HCT116 (cell line): ENCODE measurements at places on chromosomes 16 and 17.

- no peak for DNase-seq
Measured at GRCh38 chr16:86911437-86911958, 333.1 kb downstream of the FOXL1 start.

- no peak for DNase-seq
Measured at GRCh38 chr16:16004314-16004749, 54.9 kb downstream of the ABCC1 start.

GRCh38 chr16:28126684-28127620 lies 63.4 kb upstream of the GSG1L start:
- no peak for DNase-seq

DNA sequence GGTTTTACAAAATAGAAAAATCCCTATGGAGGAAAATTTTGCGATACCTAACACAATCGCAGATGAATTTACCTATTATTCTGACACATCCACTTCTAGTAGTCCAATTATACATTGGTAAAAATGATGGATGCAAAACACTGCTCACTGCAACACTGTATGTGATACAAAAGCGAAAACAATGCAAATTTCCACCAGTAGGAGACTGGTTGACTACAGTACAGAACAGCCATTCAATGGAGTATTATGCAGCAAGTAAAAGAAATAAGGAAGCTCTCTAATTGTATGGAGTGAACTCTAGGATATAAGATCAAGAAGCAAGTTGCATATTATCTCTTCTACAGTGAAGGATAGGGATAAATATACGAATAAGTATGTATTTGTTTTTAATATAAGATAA lies 48.5 kb downstream of the SETD6 start:
- DNase-seq = no peak

- DNase-seq = peak; percentile 88
Measured at GRCh38 chr17:50949989-50950877, 84.1 kb upstream of the TOB1 start.

GRCh38 chr16:87603684-87604633 lies 1.7 kb downstream of the JPH3 start:
- DNase-seq = no peak

DNA sequence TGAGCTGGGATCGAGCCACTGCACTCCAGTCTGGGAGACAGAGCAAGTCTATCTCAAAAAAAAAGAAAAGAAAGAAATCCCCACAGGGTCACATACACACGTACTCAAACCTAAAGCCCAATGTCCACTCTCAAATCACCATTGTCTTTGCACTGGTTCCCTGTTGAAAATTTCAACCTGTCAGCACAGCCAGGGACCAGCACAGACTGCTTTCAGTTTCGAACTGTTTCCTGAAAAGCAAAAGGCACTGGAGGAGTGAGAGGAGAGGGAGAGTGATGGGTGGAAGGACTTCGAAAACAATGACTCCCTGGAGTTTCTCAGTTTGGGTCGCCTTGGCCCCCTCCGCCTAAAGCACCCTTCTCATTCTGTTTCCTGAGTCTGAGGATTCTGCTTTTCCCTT lies 9.0 kb upstream of the CD300C start:
- no peak for DNase-seq

DNA sequence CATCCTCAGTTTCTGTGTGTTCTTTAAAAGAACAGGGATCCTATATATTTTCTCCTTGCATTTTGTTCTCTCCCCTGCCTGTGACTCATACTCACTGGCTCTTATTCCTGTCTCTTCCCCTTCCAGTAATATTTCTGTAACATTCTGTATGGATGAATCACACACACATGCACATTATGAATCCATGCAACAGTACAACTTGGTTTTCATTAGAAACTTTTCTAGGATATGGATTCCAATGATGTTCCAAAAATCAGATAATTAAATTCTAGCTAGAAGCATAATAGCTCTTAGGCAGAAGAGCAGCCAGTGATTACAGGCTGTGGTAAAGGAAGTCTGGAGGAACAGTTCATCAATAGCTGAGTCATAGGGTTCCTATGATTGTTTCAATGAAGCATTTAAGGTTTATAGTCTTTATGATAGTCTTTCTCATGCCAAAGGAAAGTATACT lies 119.6 kb upstream of the PMFBP1 start:
- DNase-seq = peak; percentile 76

- DNase-seq = no peak
Measured at GRCh38 chr16:53219795-53220454, 165.1 kb downstream of the CHD9 start.

GRCh38 chr16:10642964-10643363 lies 51.8 kb downstream of the TEKT5 start:
- no peak for DNase-seq

DNA sequence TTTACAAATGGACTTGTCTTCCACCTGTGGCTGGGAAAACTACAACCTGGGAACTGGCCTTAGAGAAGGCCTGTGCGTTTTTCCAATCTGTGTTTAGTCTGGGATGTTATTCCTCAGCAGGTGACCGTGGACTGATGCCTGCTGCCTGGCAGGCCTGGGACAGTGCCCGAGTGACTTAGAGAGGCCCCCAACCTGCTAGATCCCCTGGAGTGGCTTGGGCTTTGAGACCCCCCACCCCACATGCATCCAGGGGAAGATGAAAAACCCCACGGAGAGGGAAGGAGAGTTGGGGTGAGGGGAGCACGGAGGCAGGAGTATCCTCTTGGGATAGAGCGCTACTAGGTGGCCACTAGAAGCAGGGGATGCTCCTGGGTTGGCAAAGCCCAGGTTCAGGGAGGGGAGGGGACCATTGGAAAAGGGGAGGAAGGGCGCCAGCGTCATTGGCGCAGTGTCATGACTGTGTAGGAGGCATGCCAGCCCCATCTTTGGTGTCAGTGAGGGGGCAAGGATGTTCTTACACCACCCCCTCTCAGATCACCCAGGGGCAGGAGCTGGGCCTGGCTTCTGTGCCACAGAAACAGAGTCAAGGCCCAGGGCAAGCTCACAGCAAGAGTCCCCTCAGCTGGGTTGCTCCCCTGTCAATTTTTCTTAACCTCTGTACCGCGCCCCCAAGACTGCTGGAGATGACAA lies 54.1 kb downstream of the MEAK7 start:
- no peak for DNase-seq

DNA sequence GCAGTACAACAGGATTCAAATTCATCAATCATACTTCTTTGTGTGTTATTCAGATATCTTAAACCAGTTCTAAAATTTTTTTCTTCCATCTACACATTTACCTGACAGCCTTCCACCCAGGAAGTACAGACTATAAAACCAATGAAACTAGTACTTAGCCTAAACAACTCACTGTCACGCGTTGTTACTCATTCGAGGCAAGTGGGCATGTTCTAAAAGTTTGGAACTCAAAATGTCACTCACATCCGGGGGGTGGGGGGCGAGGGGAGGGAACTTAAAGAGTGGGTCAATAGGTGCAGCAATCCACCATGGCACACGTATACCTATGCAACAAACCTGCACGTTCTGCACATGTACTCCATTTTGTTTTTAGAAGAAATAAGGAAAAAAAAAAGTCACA lies 90.4 kb upstream of the PLEKHM1 start:
- no peak for DNase-seq

DNA sequence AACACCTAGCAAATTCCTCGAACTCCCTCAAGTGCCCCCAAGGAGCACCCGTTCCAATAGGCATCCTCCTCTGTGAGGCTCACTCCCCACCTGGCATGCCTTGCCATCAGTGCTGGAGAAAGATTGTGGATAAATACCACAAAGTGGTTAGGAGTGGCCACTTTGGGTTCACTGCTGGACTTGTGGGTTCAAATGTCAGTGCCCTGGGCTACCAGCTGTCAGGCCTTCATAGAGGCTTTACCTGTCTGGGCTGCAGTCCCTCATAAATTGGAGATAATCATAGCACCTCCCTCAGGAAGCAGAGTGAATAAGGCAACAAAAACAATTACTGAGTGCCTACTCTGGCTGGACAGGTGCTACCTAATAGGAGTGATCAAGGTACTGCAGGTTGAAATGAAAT lies 1.5 kb upstream of the SYT17 start:
- peak; percentile 29 for DNase-seq

DNA sequence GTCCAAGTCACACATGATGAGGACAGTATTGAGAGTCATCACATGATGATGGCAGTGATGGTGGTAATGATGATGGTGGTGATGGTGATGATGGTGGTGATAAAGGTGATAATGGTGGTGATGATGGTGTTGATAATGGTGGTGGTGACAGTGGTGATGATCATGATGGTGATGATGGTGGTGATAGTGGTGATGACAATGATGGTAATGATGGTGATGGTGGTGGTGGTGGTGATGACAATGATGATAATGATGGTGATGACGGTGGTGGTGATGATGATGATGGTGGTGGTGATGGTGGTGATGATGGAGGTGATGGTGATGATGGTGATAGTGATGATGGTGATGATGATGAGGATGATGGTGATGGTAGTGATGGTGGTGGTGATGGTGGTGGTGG lies 190.2 kb upstream of the ZNF469 start:
- DNase-seq = no peak

GRCh38 chr16:4682084-4682591 lies 11.2 kb upstream of the NUDT16L1 start:
- DNase-seq = no peak
